ENCODE measurements at places on chromosomes 4 and X.

- no peak for DNase-seq
These were observed 95.1 kb upstream of the BOD1L1 start for GRCh38 chr4:13722649-13723048.

GRCh38 chrX:117843749-117844148 is 272.9 kb downstream of the KLHL13 start:
- no peak for DNase-seq

DNA sequence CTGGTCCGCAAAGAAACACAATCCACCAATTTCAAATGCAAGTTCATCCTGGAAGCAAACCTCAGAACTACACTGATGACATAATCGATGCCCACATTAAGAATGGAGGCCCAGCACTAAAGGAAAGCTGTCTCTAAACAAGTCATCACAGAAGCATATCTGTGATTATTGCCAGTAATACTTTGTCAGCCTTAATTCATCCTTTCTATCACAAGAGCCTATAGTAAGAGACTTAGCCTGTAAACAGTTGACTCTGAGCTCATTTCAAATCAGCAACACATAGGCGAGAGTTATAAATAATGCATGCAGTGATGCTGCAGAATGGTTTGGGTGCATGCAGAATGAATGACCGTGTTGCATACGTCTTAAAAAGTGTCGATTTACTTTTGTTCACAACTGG is 105.9 kb upstream of the ZFP42 start:
- DNase-seq = no peak

DNA sequence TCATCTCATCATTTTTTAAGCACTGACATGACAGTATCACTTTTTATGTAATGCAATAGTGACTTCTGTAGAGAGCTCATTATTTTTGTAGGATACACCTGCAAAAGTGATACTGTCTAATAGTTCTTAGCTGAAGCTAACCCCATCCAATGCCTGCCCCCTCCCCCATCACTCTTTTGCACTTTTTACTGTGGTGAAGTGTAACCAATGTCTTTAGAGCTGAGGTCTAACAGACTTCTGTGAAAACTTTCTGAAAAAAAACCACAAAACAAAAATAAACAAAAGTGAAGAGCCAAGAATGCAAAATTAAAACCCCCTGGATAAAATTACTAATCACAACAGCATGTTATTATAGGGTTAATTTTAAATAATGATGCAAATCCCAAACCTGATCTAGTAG is 301.1 kb downstream of the ANK2 start:
- no peak for DNase-seq

DNA sequence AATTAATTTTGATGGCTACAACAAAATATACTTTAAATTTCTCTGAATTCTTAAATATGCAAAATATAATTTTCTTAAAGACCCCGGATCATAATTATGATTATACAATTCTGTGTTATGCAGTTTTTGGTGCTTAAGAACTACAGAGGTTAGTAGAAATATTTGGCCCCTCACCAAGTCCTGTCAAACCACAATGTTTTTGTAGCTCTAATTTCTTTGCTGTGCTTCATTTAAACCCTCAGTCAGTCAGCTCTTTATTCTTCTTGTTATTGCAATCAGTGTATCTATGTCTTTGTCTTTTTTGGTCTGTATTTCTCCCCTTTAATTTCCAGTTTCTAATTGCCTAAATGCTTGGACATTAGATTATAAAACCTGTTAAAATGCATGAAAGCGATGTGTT is 186.1 kb downstream of the CAMK2D start:
- peak; percentile 64 for DNase-seq

- DNase-seq = peak; percentile 79
These were observed 83.5 kb downstream of the NPNT start for GRCh38 chr4:105978684-105979296.

- DNase-seq = no peak
These were observed 153.4 kb downstream of the PPP1R2C start for GRCh38 chrX:42624524-42624923.
